ENCODE measurements at places on chromosomes 2 and 18.

DNA sequence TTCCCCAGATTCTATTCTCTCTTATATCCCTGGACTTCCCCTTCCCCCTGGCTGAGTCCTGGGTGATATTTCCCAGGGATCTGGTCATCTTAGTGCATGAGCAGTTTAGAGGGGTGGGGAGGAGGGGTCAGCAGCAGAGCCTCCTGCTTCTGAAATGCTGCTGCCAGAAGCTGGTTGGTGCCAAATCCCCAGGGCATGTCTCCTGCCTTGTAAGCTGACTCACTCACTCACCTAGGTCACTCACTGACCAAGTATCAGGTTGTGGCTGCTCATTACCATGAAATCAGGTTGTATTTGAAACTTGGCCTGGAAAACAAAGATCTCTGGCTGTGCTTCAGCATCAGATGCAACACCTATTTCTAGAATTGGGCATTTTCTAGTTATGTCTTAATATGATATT lies 14.3 kb downstream of the GPR39 start:
- no peak for DNase-seq

GRCh38 chr2:77013457-77013856 lies 508.7 kb downstream of the LRRTM4 start:
- DNase-seq: no peak

DNA sequence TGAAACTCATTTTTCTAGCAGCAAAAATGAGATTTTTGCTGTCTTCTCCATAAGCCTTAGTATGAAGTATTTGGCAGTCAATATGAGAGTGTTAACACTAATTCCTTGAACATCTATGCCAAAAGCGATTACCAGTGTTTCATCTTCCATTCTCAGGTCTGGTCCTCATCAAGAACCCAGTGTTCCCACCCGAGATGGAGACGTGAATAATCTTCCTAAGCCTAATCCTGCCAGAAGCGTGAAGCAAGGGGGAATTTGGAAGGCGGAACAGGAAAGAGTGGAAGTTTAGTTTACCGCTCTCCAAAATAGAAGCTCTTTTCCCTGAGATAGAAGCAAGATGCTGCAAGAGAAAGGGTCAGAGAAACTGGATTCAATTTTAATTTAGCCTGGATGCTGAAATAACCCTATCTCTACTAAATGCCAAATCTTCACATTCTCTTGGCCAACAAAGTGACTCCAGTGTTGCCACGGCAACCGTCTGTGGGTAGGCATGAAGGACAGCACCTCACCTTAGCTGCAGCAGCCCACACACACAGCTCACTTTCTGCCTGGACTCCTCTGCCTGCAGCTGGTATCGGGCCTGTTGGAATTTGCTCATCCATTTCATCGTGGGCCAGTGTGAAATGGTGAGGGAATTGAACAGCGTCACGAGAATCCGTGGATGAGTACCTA lies 711.1 kb downstream of the CBLN2 start:
- DNase-seq: no peak

DNA sequence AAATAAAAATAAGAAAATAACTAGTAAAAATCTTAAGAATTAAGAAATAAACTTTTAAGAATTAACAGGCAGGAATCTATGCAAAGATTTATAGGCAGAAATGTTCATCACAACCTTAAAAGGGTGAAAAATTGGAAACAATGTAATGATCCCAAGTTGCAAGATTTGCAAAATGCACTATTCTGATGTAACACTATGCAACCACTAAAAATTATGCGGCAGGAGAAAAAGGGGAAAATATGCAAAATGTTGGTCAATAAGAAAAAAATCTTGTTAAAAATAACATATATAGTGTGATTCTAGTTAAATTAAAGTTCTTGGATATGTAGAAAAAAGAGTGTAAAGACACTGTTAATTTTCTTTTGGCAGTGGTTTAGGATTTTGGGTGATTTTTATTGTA lies 132.8 kb downstream of the UPP2 start:
- DNase-seq: no peak

DNA sequence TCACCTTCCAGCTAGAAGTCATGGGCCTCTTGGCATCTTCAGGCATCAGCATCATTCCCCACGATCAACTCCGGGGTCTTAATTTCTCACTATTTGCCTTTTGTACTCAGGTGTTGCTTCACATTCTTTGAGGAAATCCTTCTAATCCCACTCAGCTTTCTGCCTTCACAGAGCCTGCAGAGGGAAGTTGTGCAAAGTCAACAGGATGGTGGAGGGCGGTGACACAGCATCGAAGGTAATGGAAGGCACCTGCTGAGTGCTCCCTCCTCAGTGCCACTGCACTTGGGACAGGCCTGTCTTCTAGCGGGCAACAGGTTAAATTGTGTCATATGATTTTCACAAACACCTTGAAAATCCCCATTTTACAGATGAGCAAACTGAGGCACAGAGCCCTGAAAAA lies 164.0 kb downstream of the EN1 start:
- DNase-seq: no peak

DNA sequence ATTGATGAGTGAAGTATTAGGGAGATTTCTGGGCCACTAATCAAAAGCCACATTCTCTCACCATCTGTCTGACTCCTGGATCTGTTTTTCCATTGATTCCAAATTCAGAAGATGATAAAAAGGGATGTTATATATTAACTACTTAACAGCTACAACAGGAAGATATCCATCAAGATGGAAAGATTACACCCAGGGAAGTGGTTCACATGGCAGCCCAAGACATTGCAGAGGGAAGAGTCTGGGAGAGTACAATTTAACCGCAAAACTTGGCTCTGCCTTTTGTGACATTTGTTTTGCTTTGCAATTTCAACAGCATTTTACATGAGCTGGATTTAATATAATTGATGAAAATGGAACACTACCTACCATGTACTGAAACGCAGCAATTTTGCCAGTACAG lies 22.5 kb upstream of the TCF4 start:
- DNase-seq: no peak

DNA sequence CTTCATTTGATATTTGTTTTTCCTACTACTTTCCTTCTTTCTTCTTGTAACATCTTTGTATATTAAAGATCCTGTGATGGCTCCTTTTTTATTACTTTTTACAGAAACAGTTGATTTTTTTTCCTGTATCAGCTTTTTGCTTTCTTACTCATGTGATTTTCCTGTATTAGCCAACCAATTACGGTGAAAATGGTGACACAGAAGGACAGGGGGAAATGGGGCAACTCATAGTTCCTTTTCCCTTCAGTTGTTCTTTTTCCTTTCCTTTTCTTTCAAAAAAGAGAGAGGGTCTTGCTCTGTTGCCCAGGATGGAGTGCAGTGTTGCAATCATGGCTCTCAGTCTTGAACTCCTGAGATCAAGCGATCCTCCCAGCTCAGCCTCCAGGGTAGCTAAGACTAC lies 117.8 kb downstream of the ATL2 start:
- DNase-seq: no peak

DNA sequence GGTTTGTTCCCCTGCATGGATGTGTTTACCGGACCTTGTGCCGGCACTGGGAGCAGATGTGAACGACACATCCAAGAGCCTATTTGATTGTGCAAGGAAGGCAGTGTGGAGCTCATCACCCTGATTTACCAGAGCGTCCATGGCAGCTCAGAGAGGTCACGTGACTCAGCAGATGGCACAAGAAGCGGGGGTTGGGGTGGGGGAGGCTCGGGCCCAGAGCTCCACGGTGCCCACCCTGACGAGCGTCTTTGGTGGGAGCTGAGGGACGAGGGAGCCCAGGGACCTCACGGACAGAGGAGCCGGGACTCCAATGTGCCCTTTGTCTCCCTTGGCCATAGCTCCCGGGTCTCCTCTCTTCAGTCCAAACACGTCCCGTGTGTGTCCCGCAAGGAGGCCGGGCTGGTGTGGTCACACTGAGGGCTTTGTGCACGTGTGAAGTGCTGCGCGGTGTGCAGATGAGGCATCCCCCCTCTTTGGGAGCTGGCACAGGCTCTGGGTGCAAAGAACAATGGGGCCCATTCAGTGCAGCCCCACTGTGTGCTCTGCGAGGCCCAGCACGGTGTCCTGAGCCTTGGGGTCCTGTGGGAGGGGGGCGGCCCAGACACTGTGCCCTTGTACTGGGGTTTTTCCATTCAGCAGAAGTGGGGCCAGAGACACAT lies 15.5 kb downstream of the KCNIP3 start:
- DNase-seq: no peak

- DNase-seq: no peak
Observed at GRCh38 chr2:36197181-36197971, 158.2 kb upstream of the CRIM1 start.

DNA sequence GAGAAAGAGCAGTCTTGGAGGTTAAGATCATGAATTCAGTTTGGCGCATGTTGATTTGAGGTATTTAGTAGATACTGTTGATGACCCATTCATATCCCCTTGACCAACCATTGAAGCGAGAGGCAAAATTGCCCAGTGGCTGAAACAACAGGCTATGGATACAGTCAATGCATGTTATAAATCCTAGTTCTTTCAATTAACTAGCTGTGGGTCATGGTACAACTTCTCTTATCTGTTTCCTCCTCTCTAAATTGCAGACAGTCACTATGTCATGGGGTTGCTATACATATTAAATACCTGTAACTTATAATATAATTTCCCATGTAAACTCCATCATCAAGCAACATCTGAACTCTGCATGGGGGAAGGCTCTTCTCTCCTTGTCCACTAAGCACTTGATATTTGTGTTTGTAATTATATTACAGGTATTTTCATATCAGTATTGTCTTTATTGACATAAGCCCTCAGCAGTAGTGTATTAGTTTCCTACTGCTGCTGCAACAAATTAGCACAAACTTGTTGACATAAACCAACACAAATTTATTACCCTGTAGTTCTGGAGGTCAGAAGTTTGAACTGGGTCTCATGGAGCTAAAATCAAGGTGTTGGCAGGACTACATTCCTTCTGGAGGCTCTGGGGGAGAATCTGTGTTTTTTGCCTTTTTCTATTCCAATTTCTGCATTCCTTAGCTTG lies 61.7 kb upstream of the ACTR3 start:
- DNase-seq: no peak

GRCh38 chr2:120985174-120985996 lies 249.7 kb downstream of the GLI2 start:
- no peak for DNase-seq

GRCh38 chr18:59416818-59417217 lies 57.8 kb upstream of the LMAN1 start:
- DNase-seq: no peak

DNA sequence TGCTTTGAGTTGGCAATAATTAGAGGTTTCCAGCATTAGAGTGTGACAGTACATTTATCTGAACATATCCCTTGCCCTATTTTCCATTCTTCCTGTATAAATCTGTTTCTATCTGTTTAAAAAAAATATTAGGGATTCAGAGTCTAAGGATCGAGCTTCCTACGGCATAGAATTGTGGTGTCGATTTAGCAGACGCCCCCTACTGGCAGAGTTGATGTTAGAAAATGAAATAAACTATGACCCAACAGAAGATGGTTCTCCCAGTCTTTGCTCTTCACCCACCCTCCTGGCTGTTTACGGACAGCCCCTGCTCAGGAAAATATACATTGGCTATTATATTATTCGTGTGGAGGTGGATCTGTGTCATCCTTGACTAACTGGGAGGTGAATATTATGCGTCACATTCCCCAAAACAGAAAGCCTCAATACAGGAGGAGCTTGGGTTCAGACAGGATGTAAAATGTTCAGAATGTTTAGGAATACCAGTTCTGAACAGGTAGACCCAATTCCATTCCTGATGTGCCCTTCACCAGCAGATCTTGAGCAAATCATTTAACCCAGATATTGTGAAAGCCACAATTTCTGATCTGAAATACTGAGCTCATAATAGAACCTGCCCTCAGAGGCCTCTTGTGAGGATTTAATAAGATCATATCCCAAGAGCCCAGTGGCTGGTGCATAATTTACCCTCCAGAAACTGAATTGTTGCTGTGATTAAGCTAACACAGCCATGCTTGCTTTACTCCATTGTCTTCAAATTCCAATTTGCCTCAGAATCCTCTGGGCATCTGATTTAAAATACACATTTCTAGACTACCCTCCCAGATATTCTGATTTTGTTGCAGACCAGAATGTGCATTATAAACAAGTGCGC lies 10.8 kb upstream of the ERMN start:
- DNase-seq: no peak

- DNase-seq: no peak
Observed at GRCh38 chr2:85308896-85309555, 18.8 kb downstream of the TGOLN2 start.

- DNase-seq: no peak
Observed at GRCh38 chr2:203790134-203790852, 77.3 kb upstream of the CTLA4 start.

DNA sequence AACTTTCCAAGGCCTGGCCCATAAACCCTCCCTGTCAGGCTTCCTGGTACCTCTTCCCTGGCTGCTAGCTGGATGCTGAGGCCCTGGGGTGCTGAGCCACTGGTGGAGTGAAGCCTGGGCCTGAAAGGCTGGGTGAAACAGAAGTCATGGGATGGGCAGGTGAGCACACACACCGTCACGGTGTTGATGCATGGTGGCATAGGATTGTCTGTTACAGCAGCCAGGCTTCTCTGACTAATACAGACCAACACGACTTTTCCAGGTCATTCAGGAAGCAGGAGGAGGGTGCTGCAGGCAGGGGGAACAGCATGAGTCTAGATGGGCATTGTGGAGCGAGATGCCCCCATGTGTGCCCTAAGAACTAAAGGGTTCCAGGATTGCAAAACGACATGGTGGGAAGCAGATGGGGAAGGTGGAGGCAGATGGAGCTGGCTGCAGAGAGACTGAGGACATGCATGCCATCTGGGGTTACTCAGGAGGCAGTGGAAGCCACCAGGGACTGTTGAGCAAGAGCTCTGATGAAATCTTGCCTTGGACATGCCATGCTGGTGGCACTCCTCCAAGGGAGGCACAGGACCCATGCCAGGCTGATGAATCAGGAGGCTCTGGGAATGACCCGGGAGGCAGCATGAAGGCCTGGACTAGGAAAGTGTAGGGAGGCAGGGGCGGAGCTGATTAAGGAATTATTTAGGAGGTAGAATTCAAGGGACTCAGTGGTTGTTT lies 480.9 kb downstream of the TSN start:
- DNase-seq: no peak

GRCh38 chr2:239235311-239235710 lies 165.5 kb downstream of the HDAC4 start:
- DNase-seq: no peak

All from stimulated activated CD8-positive, alpha-beta memory T cell treated with anti-CD3 and anti-CD28 coated beads, Interleukin-4, amount 100 ng/mL, for 1 hour (primary cell).